ENCODE measurements at places on chromosomes 4 and X.

DNA sequence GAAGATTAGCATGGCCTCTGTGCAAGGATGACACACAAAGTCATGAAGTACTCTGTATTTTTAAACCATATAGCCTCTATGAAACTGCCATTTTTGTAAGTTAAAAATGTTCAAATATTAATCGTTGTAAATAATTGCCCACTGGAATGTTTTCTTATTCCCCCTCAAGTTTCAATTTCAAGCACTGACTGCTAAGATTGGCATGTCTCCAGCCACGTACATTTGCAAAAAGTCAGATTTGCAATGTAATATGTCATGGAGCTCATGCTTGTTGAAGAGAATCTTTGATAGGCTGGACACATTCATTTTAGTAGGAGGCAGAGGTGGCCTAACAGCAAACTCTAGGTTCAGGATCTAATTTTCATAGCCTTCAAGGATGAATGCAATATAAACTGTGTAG lies 124.7 kb downstream of the CBR4 start:
- DNase-seq: no peak

DNA sequence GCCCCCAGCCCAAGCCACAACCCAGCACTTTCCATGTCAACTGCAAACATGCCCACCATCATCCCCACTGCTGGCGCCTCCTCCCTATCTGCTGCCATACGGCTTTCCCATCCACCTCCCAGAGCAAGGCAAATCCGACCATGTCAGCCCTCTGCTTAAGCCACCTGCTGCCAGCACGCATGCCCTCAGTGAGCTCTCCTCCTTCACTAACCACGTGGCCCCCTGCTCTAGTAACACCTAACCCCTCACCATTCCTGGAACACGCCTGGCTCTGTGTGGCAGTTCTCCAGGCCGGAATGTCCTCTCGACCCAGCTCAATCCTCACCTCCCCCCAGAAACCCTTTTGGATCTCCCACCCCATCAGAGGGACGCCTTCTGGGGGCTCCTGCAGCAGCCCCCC lies 17.4 kb downstream of the BCAP31 start:
- DNase-seq: no peak

DNA sequence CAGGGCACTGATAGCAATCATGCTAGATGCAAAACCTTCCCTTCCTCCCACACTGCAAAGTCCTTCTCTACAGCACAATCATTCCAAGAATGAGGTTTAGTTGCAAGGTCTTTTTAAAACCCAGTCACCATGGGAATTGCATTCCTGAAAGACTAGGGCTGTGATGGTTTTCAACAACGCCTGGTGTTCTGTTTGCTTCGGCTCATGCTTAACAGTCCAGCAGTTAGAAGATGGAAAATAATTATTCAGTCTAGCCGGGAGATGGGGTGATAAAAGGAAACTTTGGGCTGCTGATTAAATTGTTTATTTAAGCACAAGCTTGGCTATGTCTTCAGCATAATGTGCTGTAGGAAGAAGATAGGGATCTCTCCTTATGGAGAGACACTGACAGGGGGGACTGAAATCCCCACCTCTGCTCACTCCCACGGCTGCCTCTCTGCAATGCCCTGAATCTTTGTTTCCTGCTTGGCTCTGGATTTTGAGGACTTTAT lies 211.4 kb downstream of the MID1IP1 start:
- no peak for DNase-seq

DNA sequence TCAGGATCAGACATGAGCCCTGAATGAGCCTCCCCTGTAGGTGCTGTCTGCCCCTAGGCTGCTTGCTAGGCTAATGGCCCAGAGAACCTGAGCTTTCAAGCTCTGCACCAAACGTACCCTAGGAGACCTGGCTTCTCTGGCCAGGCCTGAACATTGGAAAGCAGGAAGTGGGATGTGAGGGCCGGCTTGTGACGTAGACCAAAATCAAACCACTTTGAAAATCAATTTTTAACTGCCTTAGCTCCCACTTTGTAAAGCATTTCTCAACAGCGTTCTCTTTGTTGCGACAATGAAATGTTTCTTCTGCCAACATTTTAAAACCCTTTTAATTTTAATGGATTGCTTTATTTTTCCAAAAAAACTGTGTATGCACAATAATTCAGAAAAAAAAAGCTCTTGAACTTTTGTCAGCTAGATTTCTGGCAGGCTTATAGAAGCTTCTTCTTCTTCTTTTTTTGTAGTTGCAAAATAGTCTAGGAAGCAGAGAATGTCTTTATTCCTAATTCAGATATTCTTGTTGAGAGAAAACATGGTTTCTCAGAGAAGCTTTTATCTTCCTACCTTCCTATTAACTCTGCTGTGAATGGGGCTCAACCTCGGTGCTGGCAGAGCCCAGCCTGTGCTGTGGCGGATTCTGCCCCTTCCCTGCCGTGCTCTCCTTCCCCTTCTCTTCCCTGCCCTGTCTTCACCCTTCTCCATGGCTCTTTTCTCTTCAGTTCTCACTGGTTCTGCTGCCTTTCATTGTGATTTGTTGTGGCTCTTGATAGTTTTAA lies 145.2 kb upstream of the SFRP2 start:
- DNase-seq: peak; percentile 18

- peak; percentile 17 for DNase-seq
These were observed 580.6 kb downstream of the INPP4B start for GRCh38 chr4:142265536-142265935.

DNA sequence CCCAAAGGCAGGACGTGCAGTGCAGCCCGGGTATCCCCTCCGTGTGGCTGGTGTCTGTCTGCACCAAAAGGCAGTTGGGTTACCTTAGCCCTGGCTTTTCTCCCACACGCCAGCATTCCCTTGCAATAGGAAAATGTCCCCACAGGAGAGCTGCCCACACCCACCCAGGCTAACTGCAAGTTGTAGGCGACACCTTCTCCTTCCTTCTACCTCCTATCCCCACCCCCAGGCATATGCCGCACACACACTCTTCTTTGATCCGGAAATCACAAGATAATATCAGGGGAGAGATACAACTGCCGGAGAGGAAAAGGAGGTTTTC lies 444 bp upstream of the APBB2 start:
- DNase-seq: no peak

DNA sequence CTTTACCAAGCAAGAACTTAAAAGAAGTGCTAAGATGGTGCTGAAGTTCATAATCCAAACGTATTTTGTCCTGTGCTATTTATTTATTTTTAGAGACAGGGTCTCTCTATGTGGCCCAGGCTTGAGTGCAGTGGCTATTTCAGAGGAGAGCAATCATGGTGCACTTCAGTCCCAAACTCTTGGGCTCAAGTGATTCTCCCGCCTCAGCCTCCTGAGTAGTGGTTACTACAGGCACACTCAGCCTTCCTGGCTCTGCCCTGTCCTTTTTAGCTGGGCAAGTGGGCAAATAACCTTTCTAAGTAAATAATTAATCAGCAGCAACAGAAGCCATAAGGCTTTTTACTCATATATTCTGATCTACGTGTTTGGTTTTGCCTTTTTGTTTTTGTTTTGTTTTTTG lies 2.6 kb downstream of the NSD2 start:
- DNase-seq: no peak

GRCh38 chr4:102901804-102902203 lies 33.0 kb downstream of the CISD2 start:
- DNase-seq: no peak

DNA sequence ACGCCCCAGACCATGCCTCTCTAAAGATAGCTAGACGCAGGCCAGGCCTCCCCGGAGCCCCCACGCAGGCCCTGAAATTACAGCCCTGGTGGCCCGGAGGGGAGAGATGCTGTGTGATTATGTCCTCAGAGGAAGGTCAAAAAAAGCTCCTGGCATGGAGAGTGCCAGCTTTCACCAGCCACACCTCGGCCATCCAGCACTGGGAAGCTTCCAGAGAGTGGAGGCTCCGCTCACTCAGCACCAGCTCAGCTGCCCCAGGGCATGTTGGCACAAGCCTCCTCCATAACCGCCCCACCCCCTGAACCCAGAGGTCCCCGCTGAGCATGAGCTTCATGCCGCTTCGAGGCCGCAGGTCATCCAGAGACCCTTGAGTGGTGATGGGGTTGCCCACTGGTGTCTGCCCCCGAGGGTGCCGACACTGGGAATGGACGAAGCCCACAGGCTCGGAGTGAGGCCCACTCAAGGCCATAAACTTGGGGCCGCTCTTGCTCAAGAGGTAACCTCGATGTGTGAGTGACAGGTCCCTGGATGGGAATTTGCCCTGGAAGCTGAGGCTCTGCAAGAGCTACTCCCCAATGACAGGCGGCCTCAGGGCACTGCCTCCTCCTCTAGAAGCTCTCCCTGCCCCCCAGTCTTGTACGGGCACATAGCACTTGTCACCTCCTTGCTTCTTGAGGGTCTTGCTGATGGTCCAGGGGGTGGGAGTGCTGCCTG lies 4.4 kb upstream of the BGN start:
- no peak for DNase-seq

GRCh38 chrX:49192722-49193328 lies 6.7 kb upstream of the PRICKLE3 start:
- DNase-seq: no peak

DNA sequence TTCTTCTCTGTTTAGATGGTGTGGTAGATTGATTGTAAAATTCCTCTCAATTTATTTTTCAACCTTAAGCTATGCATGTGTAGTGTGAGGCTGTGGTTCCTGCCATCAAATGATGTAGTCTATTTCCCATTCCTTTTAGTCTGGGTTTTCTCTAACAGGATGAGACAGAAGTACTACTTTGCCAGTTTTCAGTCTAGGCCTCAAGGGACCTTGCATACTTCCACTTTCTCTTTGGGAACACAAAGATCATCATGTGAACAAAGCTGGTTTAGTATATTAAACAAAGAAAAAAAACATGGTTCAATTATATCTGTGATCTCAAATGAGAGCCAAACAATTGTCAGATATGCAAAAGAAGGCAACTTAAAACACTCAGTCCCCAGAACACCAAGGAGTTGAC lies 1284.0 kb downstream of the RAPGEF2 start:
- DNase-seq: no peak

GRCh38 chr4:1249731-1250526 lies 999 bp upstream of the CTBP1 start:
- peak; percentile 48 for DNase-seq

DNA sequence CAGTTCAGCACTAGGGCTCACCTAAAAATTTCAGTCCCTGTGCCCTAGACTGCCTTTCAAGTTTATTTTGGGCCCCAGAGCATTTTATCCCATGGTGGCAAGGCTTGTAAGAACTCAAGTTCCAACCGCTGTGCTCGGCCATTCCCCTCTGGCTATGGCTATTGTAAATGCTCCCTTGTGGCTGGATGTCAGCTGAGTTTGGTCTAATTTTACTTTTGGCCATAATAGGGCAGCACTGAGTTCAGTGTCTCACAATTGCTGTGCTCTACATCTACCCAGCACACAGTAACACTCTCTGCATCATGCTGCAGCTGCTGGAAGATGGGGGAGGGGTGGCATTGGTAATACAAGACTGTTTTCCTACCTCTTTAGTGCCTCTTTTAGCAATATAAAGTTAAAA lies 210.8 kb upstream of the IRS4 start:
- DNase-seq: no peak

DNA sequence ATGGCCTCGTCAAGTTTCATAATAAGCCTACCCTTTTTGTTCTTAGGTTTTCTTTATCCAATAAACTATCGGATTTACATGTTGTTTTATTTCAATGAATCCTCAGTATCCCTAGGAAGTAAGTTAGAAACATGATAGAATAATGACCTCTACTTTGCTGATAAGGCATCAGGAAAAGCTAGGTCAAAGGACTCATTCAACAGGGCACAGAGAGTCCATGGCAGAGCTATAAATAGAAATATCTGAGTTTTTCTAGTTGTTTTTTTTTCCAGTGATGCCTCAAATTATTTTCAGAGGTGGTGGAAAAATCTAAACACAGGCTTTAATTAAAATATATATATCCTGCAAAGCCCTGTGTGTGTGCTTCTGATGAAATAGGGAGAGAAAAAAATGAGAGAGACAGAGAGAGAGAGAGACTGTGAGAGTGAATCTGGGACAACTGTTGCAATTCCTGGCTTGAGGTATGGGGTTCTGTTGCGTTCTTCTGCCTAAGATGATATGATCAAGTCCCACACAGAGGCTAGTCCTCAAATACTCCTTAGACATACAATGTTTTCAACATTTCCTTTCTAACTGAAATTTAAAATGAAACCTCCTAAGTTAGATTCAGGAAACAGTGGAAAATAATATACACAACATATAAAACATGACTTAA lies 139.9 kb downstream of the HDX start:
- DNase-seq: peak; percentile 39

GRCh38 chr4:1872870-1873269 lies 1.7 kb downstream of the NSD2 start:
- DNase-seq: peak; percentile 32

GRCh38 chrX:21728276-21728968 lies 29.5 kb downstream of the SMPX start:
- DNase-seq: no peak

- DNase-seq: no peak
These were observed 121.4 kb downstream of the GPAT3 start for GRCh38 chr4:83657336-83657735.

GRCh38 chrX:150574559-150575418 lies 6.4 kb downstream of the MTM1 start:
- no peak for DNase-seq

DNA sequence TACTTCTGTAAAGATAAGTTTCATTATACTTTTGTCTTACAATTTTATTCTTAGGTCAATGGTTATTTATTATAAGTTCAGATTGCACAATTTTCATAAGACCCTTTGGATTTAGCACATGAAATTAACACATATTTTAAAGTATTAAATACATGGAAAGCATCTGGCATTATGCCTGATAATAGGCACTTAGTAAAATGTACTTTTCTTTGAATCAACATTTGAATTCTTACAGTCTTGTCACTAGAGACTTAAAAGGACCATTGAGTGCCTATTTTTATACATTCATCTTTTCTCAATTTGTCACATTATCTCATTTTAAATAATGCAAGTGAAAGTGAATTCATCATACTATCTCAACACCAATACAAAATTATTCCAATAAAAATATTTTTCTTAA lies 23.0 kb downstream of the NIPAL1 start:
- no peak for DNase-seq

DNA sequence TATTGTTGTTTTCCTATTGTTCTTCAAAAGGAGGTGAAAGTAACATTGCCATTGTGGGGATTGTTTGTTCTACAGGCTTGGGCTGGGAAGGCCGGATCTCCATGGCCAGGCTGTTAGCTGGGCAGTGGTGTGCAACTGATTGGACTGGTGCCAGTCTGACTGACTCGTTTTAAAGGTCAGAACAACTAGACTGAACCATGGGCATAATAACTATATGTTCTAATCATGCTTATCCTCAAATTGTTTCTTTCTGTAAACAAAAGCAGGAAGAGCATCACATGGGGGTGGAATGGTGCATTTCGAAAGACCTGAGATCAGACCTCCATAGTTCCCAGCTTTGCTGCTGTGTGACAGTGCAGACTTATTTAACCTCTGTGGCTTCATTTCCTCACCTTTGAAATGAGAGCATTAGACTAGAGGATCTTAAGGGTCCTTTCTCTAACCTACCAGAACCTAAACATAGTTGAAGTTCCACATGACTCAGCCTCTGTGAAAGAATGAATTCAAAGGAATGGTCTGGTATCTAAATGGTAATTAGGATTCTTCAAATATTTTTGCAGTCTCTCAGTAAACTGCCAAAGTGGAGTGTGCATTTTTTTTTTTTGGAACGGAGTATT lies 66.7 kb upstream of the PGRMC2 start:
- peak; percentile 91 for DNase-seq
